ENCODE measurements at places on chromosomes 7 and 10. TPM values are rescaled to one million over a fixed set of nuclear protein-coding genes. Genes with fewer than 3 reads are reported as not detected.
A peak's percentile ranks its signal among the peaks of the same experiment; 100 is the strongest.

DNA sequence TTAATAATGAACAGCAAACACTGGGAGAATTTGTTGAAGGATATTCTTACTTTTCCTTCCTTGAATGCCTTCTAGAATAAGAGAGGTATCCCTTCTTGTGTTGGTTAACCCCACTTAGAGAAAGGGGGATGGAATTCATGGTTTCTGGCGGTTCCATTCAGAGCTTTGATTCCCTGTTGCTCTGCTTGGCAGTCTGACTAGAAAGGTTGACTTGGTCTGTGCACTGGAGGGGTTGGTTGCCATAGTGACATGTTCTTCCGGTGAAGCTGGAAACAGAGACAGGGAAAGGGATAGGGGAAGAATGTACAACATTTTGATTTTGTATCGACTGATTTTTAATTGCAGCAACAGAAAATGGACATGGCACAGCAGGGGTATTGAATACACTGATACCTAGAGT lies 2.5 kb downstream of the TMEM178B start:
- no peaks in the 10 kb centered on the region for H3K4me1 ChIP-seq
- no peaks in the 10 kb centered on the region for H3K27me3 ChIP-seq
- no peak overlapping the region for H3K27ac ChIP-seq
- DNase-seq: no peak

DNA sequence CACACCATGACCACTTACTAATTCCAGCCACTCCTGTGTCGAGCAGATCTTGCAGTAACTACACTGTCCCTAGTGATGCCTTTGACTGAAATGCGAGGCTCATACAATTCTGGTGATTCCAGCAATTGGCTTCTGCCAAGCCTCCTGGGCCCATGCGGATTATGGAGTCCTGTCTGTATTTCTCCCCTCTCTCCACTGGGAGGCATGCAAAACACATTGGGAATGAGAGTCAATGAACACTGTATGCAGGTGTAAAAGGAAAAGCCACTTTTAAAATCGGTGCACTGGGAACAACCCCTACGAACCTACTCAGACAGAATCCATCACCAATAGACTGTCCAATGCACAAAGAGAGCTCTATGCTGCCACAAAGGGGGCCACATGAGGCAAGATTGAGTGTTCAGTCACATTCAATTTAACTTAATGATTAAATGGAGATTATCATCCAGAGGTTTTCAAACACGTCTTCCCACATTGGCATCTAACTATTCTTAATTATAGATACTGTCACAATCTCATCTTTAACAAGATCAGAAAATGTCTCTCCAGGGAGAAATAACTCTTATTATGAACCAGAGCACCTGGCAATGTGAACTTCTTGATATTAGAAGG lies 550.6 kb downstream of the GLRX3 start:
- H3K27ac ChIP-seq: no peak overlapping the region
- H3K4me3 ChIP-seq: no peak overlapping the region
- no peaks in the 10 kb centered on the region for H3K27me3 ChIP-seq
- no peak for DNase-seq
- H3K4me1 ChIP-seq: no peaks in the 10 kb centered on the region

IGFBP1 gene
- not detected for total RNA-seq

TMEM229A gene
- total RNA-seq: 0.88 TPM

SCART1 gene
- total RNA-seq: 0.73 TPM

- no peaks in the 10 kb centered on the region for H3K36me3 ChIP-seq
- H3K27me3 ChIP-seq: no peaks in the 10 kb centered on the region
- no peak for DNase-seq
- no peaks in the 10 kb centered on the region for H3K4me1 ChIP-seq
- H3K4me3 ChIP-seq: no peak overlapping the region
Measured at GRCh38 chr7:100437150-100438100, 1.1 kb upstream of the PPP1R35 start.

- H3K4me1 ChIP-seq: no peaks in the 10 kb centered on the region
- H3K27ac ChIP-seq: no peak overlapping the region
- DNase-seq: no peak
- no peaks in the 10 kb centered on the region for H3K27me3 ChIP-seq
- H3K36me3 ChIP-seq: no peaks in the 10 kb centered on the region
- H3K4me3 ChIP-seq: no peak overlapping the region
Measured at GRCh38 chr7:105185290-105186010, 171.4 kb downstream of the KMT2E start.

AP5Z1 gene
- 64.7 TPM for total RNA-seq

DNA sequence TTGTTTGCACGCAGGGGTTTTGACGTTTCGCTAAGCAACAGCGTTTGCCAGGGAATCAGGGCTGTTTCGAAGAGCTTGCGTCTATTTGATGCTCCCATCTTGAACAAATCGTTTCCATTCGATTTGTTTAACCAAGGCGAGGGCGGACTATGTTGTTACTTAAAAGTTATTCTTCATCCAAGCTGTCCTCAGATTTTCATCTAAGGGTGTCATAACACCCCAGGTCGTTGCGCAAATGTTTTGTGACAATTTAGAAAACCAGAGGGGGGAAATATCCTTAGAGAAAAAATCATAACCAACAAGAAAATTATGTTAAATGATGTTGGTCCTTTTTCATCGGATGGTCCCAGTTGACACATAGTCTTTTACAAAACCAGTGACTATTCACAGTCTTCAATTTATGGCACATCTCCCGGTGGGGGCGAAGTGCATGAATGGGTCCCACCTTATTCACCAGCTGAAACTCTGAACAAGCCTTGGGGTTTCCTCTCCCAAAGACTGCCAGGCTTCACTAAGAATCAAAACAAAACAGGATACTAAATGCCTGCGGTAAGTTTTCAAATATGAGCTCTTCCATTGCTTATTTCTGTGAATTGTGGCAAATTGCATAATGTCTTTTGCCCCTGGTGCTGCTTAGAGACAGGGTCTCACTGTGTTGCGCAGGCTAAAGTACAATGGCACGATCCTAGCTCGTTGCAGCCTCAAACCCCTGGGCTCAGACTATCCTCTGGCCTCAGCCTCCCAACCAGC lies 109.9 kb downstream of the REEP3 start:
- no peaks in the 10 kb centered on the region for H3K36me3 ChIP-seq
- peak overlapping the region; percentile 95 for H3K27ac ChIP-seq
- DNase-seq: no peak
- peaks cover 50% of the 10 kb centered on the region for H3K4me1 ChIP-seq

EPHA1 gene
- 66.6 TPM for total RNA-seq

DNA sequence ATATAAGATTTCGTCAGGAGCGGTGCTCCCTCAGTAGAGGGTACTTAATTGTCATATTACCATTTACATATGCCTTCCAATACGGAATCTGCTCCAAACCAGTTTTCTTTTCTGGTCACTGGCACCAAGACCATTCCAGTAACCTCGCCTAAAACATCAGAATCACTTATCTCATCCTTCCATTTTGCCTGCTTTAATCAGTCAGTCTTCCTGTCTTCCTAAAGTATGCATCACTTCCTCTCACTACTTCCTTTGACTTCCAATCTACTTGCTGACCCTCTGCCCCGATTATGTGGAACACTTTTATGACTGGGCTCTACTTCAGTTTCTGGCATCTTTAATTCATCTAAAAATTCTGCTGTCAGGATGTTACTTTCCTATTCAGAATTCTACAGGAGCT lies 33.5 kb downstream of the CUL2 start:
- no peak for DNase-seq
- no peaks in the 10 kb centered on the region for H3K36me3 ChIP-seq
- no peak overlapping the region for H3K4me3 ChIP-seq
- no peak overlapping the region for H3K27ac ChIP-seq

MGAM2 gene
- 0.70 TPM for total RNA-seq

- H3K36me3 ChIP-seq: no peaks in the 10 kb centered on the region
- no peak overlapping the region for H3K4me3 ChIP-seq
- no peak overlapping the region for H3K27ac ChIP-seq
- no peaks in the 10 kb centered on the region for H3K4me1 ChIP-seq
- no peaks in the 10 kb centered on the region for H3K27me3 ChIP-seq
- DNase-seq: no peak
Measured at GRCh38 chr10:69553328-69553727, 19.9 kb downstream of the NEUROG3 start.

- H3K27ac ChIP-seq: no peak overlapping the region
- peaks cover 36% of the 10 kb centered on the region for H3K4me1 ChIP-seq
- H3K4me3 ChIP-seq: no peak overlapping the region
- DNase-seq: no peak
Measured at GRCh38 chr10:133281084-133281483, 4.4 kb upstream of the ADAM8 start.

- no peaks in the 10 kb centered on the region for H3K27me3 ChIP-seq
- no peak for DNase-seq
- no peaks in the 10 kb centered on the region for H3K4me1 ChIP-seq
Measured at GRCh38 chr7:42790196-42790595, 121.7 kb downstream of the C7orf25 start.

- peak overlapping the region; percentile 30 for H3K27ac ChIP-seq
- 0 out of 2 replicates have a peak, but pooled peaks cover 2% of the 10 kb centered on the region for H3K36me3 ChIP-seq
- H3K4me1 ChIP-seq: no peaks in the 10 kb centered on the region
- DNase-seq: no peak
- H3K27me3 ChIP-seq: no peaks in the 10 kb centered on the region
Measured at GRCh38 chr7:2070151-2070763, 162.5 kb downstream of the MAD1L1 start.

GRCh38 chr10:124632064-124632531 lies 112.1 kb downstream of the FAM53B start:
- DNase-seq: no peak
- no peaks in the 10 kb centered on the region for H3K36me3 ChIP-seq
- no peak overlapping the region for H3K4me3 ChIP-seq
- H3K4me1 ChIP-seq: 0 out of 2 replicates have a peak, but pooled peaks cover 3% of the 10 kb centered on the region
- no peaks in the 10 kb centered on the region for H3K27me3 ChIP-seq

DNA sequence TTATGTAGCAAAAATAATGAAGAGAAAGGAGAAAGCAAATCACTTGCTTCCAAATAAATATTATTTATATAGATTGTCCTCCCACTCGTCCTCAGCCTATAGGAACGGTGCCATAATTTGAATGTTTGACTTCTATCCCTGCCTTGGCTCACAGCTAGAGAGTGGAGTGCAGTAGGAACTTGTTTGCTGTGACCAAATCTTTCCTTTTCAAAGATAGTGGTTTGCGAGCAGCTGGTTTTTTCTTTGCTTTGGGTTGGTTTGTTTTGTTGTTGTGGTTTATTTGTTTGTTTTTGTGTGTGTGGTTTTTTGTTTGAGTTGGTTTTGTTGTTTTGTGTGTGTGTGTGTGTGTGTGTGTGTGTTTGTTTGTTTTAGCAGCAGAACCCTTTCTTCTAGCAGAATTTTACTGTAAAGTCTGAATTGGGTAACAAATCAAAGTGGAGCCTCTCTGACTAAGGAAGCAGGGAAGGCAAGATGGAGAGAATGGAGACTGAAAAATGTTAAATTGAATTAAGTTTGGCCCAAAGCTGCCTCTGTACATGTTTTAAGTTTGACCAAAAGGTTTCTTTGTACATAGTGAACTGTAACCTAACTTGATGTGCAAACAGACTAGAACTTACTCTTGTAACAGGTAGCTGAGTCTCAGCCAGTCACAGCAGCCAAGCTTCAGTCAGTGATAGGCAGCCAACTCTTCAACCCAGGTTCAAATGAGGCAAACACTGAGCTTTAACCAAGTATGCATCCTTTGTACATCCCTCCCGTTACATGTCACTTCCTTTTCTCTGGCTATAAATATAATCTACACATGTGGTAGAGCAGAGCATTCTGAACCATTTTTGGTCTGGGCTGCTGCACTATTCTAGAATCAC lies 149.5 kb upstream of the LRGUK start:
- no peaks in the 10 kb centered on the region for H3K36me3 ChIP-seq
- H3K27me3 ChIP-seq: no peaks in the 10 kb centered on the region
- no peak overlapping the region for H3K4me3 ChIP-seq
- H3K27ac ChIP-seq: no peak overlapping the region

GRCh38 chr10:75952093-75952492 lies 520.7 kb downstream of the LRMDA start:
- H3K27me3 ChIP-seq: no peaks in the 10 kb centered on the region
- no peak overlapping the region for H3K4me3 ChIP-seq
- no peak overlapping the region for H3K27ac ChIP-seq
- no peaks in the 10 kb centered on the region for H3K36me3 ChIP-seq
- DNase-seq: no peak

NUTM2A gene
- total RNA-seq: 0.21 TPM

DNA sequence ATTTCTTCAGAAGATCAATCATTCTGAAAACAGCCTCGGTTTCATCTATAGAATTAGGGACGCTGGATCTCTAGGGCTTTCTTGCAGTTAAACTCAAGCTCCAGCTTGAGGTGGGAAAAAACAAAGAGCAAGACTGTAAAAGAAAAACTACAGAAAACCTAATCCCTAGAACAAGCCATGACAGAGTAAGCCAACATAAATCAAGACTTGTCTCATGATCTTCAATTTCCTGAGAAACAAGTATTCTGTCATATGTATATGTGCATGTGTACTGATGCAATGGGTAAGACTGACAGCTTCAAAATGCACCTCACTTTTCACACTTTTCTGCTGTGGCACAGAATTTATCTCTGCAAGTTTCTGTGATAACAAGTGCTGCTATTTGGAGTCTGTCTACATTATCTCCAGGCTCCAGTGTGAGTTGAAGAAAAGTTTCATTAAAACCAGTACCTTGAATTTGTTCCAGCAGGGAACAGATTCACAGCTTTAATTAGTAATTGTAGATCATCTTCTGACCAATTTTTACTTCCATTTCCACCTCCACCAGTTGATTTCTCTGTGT lies 19.2 kb downstream of the PMPCB start:
- no peak overlapping the region for H3K27ac ChIP-seq
- no peaks in the 10 kb centered on the region for H3K27me3 ChIP-seq
- H3K36me3 ChIP-seq: peaks cover 3% of the 10 kb centered on the region
- H3K4me3 ChIP-seq: no peak overlapping the region
- no peak for DNase-seq

COPG2 gene
- 12.7 TPM for total RNA-seq

- peaks cover 17% of the 10 kb centered on the region for H3K4me1 ChIP-seq
- no peak for DNase-seq
- peak overlapping the region; percentile 78 for H3K27ac ChIP-seq
Measured at GRCh38 chr10:61628151-61628874, 34.4 kb upstream of the CABCOCO1 start.

DNA sequence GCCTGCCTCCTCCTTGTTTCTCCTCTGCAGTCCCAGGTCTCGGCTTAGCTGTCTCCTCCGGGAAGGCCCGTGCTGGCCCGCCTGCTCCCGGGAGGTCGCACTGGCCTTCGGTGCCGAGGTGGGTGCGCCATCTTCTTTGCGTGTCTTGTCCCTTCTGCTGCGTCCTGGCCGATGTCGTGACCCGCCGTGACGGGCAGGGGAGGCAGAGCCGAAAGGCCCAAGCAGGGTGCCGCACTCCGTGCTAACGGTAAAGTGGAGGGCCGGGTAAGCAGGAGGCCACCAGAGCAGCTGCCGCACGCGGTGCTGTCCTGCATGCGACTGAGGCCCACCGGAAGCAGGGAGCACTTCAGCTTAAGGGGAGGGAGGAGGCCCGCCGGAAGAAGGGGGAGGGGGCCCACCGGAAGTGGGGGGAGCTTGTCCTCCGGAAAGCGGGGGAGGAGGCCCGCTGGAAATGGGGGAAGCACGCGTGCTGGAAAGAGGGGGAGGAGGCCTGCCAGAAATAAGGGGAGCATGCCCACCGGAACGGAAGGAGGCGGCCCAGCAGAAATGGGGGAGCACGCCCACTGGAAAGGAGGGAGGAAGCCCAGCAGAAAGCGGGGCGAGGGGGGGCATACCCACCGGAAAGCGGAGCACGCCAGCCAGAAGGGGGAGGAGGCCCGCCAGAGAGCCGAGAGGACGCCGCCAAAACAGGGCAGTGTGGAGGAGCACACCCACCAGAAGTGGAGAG lies 71.4 kb downstream of the PROSER2 start:
- H3K4me3 ChIP-seq: no peak overlapping the region
- H3K4me1 ChIP-seq: peaks cover 25% of the 10 kb centered on the region
- no peak overlapping the region for H3K27ac ChIP-seq
- H3K27me3 ChIP-seq: no peaks in the 10 kb centered on the region

GRCh38 chr7:19439517-19439916 lies 269.3 kb downstream of the POLR1F start:
- no peaks in the 10 kb centered on the region for H3K36me3 ChIP-seq
- no peak overlapping the region for H3K4me3 ChIP-seq
- H3K4me1 ChIP-seq: no peaks in the 10 kb centered on the region
- DNase-seq: no peak
- no peaks in the 10 kb centered on the region for H3K27me3 ChIP-seq
